ENCODE measurements at places on chromosomes 3 and 15.

- DNase-seq = no peak
These were observed 31.4 kb upstream of the FAN1 start for GRCh38 chr15:30872341-30872748.

- DNase-seq = no peak
These were observed 578.6 kb downstream of the RSL24D1 start for GRCh38 chr15:54618120-54618519.

DNA sequence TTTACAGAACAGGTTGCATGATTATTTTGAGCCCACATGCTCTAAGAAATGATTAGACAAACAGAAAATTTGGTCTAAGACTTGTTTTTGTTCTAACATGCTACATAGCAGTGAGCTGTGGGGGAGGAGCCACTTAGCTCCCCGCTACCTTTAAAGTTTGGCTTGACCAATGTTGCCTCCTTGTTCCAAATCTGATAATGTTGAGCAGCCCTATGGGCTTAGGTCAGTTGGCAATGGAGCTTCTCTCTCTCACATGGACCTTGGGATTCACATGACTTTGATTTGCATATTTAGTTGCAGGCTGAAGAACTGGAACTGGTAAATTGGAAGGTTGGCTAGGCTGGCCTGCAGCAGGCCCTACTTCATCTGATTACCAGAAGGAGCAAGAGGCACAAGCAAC lies 116.4 kb downstream of the EBLN2 start:
- no peak for DNase-seq

DNA sequence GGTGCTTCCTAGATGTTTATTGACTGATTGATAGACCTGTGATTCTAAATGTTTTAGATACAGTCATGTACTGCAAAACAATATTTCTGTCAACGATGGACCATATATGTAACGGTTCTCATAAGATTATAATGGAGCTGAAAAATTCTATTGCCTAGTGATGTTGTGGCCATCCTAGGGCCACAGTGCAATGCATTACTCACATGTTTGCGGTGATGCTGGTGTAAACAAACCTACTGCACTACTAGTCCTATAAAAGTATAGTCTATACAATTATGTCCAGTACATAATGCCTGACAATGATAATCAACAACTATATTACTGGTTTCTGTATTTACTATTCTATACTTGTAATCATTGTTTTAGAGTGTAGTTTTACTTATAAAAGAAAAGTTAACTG lies 46.8 kb downstream of the CHST2 start:
- no peak for DNase-seq

- DNase-seq = no peak
These were observed 337.6 kb downstream of the EFHB start for GRCh38 chr3:19596408-19596807.

DNA sequence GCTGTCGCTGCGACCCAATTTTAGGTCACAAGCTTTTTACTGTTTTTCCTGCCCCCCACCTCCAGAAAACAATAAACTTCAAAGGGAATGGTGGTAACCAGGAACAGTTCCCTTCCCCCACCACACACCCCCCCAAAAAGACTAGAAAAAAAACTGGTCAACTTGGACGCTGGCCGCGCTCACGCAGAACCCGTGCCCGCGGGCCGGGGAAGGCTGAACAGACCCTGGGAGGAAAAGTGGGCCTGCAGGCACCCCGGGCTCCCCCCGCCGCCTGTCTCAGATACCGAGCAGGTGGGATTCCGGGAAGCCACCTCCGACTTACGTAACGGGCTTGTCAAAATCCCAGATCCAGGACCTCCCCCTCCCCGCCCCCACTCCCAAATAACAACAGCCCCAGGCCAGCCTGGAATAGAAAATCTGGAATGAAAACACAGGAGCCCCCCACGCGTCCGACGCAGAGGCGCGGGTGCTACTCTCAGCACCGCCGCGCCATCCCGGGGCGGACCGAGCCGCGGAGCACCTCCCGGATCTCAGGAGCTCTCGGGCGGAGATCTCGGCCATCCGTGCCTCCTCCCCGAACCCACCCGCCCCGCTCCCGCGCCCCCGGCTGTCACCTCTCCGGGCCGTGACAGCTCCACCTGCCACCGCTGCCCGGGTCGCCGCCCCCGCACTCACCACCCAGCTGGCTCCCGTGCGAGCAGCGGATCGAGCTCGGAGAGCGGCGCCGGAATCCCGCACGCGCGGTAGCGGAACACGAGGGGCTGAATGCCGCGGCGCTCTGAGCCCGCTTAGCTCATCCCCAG lies 557 bp downstream of the DENND4A start:
- no peak for DNase-seq

DNA sequence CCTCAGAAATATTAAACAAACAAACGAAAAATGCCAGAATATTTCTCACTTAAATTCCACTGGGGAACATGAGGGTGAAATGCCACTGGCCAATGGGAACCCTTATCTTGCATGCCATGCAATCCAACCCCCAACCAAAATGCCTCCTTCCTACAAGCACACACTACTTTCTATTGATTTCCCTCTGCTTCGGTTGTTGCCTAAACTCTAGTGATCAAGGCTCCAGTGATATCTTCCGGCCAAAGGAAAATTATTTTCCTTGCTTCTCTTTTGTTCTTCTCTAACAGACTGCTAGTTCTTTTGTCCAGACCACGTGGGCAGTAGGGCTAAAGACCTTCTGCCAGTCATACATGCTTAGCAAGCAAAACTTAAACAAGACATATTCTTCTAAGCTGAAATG lies 115.7 kb downstream of the TMCC1 start:
- peak; percentile 38 for DNase-seq

- no peak for DNase-seq
These were observed 39.5 kb upstream of the TSEN2 start for GRCh38 chr3:12444582-12445471.

DNA sequence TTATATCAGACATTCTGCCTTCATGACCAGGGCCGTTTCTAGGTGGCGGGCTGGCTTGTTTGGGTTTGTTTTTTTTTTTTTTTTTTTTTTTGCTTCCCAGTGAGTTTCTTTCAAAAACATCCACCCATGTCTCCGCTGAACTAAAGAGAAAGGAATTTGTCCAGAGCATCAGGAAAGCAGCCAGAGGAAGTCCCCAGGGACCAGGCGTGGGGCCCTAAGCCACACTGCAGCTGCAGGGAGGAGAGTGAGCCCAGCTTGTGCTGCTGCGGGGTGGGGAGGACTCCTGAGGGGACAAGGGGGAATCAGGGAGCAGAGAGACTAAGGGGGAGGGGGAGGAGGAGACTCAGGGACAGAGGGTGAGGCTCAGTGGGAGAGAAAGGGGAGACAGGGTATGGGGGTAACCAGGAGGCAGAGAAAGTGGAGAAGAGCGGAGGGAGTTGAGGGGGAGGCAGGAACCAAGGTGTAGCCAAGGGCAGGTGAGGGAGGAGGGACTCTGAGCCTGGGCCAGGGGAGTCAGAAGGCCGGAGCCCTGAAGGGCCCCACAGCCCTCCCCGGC lies 49.5 kb downstream of the CYP11A1 start:
- no peak for DNase-seq

- DNase-seq = peak; percentile 3
These were observed 207.8 kb upstream of the MCTP2 start for GRCh38 chr15:94023531-94023930.

DNA sequence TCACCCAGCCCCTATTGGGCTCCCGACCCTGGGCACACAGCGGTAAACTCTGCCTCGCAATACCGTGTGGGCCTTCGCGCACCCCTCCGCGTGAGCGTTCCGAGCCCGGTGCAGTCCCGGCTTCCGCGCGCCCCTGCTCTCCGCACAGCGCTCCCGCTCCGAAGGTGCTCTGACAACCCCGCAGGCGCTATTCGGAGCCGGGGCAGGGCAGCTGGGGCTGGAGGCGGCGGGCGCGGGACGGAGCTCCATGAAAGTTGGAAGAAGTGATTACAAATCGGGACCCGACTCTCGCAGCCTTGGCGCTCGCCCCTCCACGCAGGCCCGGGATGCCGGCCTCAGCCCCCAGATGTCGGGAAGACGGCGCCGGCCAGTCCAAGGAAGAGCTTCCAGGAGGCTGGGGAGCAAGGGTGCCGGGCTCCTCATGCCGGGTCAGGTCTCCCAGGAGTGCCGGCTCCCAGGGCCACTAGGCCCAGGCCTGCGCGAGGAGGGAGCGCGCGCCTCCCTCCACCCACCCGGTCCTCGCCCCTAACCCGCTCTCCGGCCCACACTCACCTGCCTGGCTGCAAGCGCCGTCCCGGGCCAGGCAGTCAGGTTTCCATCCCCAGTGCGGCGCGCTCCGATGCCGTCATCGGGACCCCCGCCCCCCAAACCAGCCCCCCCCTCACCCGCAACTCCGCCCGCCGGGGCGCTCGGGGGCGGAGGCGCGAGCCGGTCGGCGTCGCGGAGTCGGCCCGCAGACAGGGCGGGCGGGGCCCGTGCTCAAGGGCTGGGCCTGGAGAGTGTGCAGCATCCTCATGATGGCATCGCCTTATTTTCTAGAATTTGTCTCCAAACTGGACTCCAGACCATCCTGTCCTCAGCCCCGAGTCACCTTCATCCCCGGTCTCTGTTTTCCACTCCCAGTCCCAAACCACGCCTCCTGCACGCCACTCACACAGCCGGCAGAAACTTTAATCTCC lies at the start of gene KIF7:
Gene KIF7 (minus strand): TSS at position 621 of the 959 bp plus-strand sequence. CDS start 2,537 bp downstream, outside the sequence.
- no peak for DNase-seq

DNA sequence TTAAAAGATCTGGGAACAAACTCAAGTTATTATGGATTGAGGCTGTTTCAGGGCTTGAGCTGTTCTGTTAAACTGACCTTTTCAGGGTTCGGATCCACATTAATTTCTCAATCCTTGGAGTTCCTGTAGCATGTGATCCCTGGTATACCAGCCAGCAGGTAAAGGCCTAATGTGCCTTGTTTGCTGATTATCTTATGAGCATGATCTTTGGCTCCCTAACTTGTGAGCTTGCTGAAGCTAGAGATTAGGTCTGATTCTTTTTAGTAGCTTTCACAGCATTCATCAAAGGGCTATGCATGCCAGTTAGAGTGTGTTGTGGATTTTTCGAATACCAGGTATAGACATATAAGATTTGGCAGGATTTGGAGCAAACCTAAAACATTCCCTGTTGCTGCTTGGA lies 10.3 kb downstream of the CORO2B start:
- DNase-seq = no peak

DNA sequence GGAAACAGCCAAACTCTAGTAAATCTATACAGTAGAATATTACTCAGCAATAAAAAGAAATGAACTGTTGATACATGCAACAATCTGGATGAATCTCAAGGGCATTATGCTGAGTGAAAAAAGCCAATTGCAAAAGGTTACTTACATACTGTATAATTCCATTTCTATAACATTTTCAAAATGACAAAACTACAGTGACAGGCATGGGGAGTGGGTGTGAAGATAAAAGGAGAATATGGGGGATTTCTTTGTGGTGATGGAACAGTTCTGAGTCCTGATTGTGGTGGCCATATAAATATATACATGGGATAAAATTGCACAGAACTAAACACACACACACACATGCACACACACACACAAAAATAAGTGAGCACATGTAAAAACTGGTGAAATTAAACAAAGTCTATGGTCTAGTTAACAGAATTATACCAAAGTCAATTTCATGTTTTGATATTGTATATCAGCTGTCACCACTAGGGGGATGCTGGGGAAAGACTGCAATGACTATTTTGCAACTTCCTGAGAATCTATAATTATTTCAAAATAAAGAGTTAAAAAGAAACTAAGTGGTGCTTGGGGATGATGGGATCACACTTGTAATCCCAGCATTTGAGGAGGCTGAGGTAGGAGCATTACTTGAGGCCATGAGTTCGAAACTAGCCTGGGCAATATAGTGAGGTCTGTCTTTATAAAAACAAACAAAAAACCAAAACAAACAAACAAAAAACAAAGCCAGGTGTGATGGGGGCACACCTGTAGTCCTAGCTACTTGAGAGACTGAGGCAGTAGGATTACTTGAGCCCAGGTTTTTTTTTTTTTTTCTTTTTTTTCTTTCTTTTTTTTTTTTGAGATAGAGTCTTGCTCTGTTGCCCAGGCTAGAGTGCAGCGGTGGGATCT lies 66.0 kb downstream of the SPTSSB start:
- no peak for DNase-seq

DNA sequence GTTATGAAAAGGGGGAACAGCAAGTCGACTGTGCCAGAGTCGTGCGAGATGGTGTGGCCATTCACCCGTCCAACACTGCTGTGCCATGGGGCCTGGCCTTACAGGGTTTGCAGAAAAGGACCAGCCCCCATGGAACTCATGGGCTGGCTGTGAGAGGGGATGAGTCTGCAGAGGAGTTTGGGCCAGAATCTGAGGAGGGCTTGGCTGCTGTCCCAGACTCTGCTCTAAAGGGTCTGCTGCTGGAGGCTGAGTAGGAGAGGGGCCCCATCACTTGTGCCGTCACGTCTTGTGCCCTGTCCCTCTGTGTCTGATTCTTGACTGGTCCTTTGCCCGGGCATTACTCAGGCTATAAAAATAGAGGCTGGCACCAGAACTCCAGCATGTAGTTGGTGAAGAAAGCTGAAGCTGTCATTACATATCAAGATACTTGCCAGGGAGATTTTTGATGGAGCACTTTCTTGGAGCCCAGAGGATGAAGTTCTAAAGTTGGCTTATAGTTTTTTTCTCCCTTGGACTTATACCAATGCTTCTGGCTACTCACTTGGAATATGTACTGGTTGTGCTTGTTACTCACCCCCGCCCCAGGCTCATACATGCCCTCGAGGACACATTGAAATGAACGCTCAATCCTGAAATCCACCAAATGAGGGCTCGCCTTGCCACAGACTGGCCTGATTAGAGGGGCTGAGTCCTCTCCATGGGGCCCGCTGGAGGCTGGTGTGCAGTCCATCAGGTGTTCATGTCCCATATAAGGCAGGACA lies 10.2 kb downstream of the PXYLP1 start:
- DNase-seq = no peak

GRCh38 chr3:71991046-71991445 lies 206.1 kb upstream of the PROK2 start:
- no peak for DNase-seq

- no peak for DNase-seq
These were observed 69.2 kb downstream of the RORA start for GRCh38 chr15:61159901-61160300.

DNA sequence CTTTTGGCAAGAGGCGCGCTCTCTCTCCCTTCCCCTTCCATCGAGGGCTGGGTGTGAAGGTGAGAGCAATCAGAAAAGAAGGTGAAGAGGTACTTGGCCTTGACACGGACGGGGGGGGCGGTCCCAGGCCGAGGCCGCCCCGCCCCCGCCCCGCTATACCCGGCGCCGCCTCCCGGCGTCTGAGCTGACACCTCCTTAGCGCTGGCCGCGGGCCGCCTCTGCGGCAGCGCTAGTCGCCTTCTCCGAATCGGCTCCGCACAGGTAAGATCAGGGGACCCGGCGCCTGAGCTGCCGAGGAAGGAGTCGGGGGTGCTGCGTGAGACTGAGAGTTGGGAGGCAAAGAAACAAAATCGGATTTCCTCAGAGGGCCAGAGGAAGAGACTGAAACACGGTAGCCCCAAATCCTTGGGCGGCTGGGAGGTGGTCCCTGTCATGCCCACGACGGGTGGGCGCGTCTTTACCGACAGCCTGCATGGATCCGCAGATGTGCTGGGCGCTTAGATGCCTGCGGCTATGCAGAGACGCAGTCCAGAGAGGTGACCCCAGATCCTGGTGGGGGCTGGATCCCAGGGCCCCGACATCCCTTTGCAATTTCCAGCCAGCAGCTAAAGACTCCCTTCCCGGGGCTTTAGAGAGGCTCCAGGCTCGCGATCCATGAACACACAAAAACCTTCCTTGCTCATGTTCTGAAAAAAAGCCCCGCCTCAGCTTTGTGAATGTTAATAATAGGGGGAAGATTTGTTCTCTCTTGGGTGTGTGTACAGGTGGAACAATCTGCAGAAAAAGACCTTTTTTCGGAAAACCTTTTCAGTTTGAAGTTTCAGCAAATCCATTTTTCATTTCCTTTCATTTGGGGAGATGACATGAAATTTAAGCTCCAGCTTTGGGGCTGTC lies at the start of gene ENTPD3:
Gene ENTPD3 (plus strand): TSS at position 184 of the 894 bp plus-strand sequence. CDS start 874 bp downstream, outside the sequence.
- no peak for DNase-seq

- DNase-seq = no peak
These were observed 6.1 kb downstream of the RASGRP1 start for GRCh38 chr15:38558372-38559059.
